Effector memory CD4-positive, alpha-beta T cell (primary cell): ENCODE measurements at places on chromosomes 1 and 21.

- DNase-seq, result no peak
Observed at GRCh38 chr1:192951691-192952460, 107.3 kb downstream of the UCHL5 start.

DNA sequence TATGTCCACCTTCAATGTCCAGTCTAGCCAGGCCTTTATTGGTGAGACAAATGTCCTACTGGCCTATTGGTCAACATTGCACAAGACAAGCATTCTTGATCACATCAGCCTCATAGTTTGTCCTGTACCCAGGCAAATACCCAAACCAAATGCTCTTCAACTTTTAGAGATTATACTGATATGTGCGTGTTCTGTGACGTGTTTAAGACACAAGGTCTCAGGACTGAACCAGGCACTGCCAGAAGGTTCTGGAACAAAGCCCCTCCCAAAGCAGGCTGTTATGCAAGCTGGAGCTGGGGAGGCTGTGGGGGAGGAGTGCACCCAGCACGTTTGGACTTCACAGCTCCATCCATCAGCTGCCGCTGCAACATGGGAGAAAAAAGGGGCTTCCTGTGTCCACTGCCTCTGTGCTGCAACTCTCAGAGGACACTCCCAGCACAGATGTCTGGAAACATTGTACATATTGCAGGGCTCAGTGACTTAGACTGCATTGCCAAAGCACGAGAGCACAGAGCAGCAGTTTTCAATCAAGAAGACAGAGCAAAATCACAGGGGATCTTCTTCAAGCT is 45.9 kb downstream of the NID1 start:
- no peak for DNase-seq

DNA sequence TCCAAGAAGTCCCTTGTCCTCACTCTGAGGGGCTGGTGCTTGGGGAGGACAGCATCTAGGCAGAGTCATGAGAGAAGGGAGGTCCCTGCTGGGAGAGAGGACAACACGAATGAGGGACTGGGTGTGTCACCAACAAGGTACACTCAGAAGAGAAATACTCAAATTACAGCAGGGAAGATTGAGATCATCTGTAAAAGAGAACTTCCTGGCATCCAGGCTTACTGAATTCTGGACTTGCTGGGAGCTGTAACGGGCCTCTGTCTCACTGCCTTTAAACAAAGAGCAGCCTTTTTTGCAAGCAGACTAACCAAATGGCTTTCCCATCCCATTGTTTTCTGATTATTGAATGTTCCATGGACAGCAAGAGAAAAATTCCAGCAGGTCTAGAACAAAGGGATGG is 195.7 kb upstream of the RAB4A start:
- DNase-seq, result no peak

- DNase-seq, result no peak
Observed at GRCh38 chr1:178134061-178134460, 40.2 kb downstream of the RASAL2 start.

DNA sequence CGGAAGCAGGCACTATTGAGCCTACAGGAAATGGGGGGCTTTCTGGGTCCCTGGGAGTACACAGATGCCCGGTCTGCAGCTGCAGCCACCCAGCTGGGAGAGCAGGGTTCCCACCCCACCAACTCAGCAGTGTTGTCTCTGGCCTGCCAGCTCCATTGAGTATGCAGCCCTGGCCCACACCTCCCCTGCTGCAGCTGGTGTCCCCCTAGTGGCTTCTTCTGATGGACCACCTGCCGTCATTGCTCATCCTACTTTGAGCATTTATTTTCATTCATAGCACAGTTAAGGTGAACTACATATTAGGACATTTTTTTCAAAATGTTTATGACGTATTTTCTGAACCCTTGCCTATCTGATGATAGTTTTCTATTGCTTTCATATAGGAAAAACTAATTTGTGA is 189.8 kb upstream of the LYPLAL1 start:
- no peak for DNase-seq

GRCh38 chr1:172944931-172945330 is 105.8 kb downstream of the TNFSF18 start:
- no peak for DNase-seq

- no peak for DNase-seq
Observed at GRCh38 chr21:39362733-39363132, 13.8 kb upstream of the HMGN1 start.
